Sciatic nerve (tissue), 2 donors: ENCODE measurements at places on chromosomes 5 and 9.

- peak; percentile 71 for DNase-seq
Measured at GRCh38 chr5:472076-472655, 29.2 kb downstream of the EXOC3 start.

- no peak for DNase-seq
Measured at GRCh38 chr9:16811987-16812685, 58.3 kb downstream of the BNC2 start.

- DNase-seq = no peak
Measured at GRCh38 chr9:91582181-91582580, 158.5 kb upstream of the NFIL3 start.

DNA sequence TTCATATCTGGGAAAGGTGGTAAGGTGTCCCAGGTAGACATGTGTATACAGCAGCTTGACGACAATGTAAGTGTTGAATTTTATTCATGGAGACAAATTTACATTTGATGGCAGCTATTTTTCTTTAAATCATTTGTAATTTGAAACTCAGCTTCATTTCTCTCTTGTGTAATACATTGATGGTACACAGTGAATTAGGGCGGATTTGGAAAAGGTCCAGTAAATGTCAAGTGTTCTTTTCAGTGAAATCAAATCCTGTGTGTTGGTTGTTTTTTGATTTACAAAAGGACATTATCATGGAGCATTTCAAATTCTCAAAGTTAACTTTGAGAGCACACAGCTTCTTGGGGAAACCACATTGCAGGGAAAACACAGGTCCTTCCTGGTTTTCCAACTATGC lies 30.0 kb upstream of the PCSK1 start:
- no peak for DNase-seq

GRCh38 chr5:32090755-32091128 lies 83.4 kb downstream of the GOLPH3 start:
- no peak for DNase-seq

DNA sequence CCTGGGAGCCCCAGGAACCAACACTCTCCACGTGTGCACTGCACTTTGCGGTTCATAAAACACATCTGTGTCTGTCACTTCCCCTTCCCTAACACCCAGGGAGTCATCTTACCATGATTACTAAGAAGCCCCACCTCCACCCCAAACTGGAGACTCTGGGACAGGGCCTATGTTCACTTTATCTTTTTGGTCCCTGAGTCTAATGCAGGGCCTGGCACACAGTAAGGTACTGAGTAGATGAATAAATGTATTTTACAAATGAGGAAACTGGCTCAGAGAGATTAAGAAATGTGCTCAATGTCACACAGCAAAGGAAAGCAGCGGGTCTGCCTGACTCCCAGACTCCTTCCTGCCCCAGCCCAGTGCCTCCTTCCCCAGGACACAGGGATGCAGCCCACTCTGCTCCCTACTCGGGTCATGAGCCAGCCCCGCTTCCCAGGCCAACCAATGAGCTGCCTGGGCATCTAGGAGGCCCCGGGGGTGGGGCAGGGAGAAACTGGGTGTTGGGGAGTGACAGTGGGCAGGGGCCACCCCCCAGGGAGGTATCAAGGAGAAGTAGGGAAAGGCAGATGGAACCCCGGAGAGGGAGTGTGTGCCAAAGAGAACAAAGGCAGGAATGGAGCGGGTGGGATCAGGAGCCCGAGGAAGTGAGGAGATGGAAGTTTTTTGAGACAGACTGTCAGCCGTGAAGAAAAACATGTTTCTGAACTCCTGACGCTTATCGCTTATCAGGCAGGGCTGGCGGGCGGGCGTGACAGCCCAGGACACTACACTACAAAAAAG lies 30.5 kb downstream of the SHB start:
- DNase-seq = no peak

DNA sequence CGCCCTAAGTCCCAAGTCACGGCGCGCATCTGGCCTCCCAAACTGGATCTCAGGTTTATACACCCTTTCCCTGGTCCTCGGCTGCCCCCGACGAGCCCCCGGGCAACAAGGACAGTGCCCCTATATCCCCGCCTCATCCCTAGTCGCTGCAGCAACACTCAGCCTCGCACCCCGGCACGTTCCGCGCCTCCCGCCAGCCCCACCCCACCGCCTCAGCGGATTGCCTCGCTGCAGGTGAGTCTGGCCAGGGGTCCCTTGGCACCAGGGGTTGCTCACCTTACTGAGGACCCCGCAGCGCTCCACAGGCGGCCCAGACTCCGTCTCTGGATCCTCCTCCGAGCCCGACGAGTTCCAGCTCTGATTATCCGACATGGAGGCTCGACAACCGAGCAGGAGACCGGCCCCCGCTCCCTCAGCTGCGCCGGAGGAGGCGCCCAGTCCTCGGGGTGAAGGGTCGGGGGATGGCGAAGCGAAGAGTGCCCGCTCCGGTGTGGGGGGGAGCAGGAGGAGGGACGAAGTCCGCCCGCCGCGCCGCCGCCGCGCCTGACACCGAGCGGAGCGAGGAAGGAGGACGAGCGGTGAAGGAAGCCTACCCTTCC lies 494 bp downstream of the CERT1 start:
- peak; percentile 71 for DNase-seq

DNA sequence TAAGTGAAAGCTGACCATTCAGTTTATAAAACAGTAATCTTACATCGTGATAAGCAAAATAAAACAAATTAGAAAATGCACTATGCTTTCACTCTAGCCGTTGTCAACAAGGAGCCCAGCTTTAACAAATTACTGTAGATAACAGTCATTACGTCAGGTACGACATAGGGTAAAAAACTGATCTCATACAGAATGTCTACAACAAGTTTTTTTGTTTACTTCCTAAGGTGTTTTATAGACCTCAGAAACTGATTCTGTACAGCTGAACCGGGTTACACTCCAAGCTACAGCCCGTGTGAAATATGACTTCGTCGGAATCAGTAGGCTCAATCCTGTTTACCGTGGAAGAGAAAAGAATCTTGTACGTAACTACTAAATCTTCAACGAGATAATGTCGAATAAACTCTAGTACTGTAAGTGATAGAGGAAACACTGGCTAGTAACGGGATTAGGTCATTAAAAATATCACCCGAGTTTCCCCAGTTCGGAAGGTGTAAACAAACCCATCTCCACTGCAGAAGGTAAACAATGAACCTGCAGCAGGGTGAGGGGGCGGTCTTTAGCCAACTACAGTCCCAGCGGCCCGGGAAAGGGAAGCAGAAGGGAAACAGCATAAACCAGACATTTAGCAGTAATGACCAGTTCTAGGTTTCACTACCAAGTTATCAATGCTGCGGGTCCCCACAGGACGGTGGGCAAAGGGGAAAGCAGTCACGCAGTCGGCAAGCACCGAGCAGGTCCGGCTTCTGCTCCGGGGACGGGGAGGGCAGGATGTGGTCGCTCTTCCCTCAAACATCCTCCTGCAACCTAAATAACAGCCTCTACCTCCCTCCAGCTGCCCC lies 1.1 kb downstream of the RICTOR start:
- DNase-seq = peak; percentile 63

DNA sequence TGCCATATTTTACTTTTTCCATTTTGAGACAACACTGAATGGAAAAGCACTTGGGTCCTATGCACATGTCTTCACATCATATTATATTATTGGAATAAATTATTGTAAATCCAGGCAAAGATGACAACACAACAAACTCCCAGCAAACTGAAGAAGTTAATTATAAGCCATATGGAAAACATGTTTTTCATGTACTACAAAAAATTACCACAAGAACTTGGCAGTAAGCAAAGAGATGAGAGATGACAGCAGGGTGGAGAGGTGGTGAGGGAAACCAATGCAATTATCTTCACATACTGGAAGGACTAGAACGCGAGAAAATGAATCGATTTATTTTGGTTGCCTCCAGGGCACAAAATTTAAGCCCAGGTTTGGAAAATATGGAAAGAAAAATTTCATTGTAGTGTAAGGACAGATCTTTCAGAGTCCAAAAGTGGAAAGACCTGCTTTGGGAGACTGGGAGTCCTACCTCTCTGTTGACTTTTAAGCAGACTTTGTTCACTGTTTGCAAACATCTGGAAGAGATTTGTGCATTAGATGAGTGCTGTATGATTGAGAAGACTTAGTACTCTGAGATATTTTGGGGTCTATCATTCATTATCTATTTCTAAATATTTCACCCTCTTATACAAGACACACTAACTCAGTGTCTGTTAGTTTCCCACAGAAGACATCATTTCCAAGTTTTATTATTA lies 138.0 kb downstream of the TMEM232 start:
- DNase-seq = no peak

- DNase-seq = no peak
Measured at GRCh38 chr5:157271740-157272271, 5.9 kb downstream of the CYFIP2 start.

GRCh38 chr5:1297243-1297642 lies 2.4 kb upstream of the TERT start:
- DNase-seq = no peak

DNA sequence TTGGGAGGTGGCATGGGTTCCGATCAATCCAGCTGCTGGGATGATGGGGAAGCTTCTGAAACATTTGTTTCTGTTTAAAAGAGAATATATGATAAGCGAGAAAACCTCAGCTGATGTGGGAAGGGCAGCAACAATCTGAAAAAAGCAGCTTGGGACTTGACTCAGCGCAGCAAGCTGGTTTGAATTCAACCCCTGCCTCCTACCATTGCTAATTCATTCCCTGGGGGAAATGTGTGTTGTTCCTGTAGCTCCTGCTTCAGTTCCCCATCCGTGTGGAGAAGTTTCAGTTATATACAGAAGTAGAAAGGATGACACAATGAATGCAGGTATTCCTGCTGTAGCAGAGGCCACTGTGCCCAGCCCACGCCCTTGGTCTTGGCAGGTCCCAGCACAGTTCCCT lies 145.1 kb downstream of the NXNL2 start:
- no peak for DNase-seq

- no peak for DNase-seq
Measured at GRCh38 chr9:128918921-128919320, 1.9 kb upstream of the PHYHD1 start.

DNA sequence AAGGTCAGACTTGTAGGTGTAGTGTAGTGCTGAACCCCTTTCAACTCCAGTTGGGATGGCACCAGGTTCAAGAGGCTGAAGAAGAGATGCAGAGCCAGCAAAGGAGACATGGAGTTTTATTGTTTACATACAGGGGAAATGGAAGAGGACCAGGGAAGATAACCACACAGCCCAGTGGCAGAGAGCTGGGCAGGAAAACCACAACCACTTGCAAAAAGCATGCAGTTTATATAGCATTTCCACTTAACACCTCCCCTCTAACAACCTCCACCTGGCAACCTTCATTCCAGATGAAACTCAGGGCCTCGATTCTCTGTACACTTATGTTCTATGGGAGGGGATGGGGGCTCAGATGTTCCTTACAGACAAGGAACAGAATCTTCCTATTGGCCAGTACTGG lies 56.9 kb downstream of the SNX24 start:
- no peak for DNase-seq

DNA sequence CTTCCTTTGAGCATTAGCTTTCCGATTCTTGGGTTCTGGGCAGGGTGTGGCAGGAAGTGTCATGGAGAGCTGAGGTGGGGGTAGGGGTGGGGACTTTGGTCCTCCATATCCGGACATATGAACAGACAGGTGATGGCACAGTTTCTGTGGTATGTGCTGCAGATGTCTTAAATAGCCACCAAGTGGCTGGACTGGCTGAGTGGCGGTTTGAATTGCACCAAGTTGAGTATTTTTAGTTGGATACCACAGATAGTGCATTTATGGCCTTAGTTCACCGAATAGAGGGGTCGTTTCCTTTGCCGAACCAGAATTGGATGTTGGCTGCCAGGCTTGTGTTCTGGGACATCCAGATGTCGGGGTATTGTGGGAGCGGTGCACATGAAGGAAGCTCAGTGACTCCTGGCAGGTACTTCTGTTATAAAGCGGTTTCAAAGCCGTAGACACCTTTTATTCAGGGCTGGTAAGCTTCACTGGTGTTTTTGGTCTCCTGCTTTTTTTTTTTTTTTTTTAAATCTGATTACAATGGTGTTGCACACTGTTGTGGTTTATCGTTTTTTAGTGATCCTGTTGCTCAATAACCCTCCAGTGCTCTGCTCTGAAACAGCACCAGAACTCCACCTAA lies 15.1 kb upstream of the TNFAIP8 start:
- no peak for DNase-seq

DNA sequence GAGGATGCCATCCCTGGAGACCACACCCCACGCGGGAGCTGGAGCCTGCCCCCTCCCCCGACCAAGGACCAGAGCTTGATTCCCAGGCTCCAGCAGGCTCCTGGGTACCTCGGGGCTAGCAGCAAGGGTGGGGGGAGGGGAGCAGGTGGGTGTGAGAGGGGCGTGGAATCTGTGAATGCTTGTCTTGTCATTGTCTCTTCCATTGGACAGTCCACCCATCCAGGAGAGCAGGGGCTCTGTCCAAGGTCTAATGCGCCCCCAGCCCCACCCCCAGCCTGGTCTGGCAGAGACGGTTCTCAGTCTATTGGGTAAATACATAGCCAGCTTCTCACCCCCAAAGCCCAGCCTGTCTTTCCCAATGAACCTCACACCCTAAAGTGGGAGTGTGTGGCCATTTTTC lies 22.8 kb downstream of the URM1 start:
- DNase-seq = no peak

GRCh38 chr9:111914749-111915424 lies 18.3 kb downstream of the UGCG start:
- DNase-seq = no peak

DNA sequence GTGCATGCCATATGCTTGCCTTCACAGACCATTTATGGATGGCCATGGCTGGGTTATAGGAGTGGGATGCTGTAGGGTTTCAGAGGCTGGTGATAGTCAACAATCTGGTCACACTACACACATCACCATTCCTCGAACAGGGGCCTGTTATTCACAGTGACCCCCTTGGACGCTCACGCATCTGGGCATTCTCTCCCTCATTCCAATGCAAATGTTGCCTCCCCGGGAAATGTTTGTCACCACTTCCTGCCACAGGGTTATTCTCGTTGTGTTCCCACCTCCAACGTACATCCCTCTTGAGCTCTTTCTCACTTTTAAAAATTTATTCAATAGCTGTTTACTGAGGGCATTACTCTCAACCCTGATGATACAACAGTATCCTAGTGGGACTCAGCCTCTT lies 135.4 kb downstream of the SCAMP1 start:
- DNase-seq = no peak
